Stimulated activated CD4-positive, alpha-beta T cell treated with anti-CD3 and anti-CD28 coated beads, TNF-alpha, amount 100 ng/mL, for 4 hours (primary cell): ENCODE measurements at places on chromosomes 13 and 19.

GRCh38 chr19:19217099-19217498 is 5.3 kb downstream of the NCAN start:
- no peak for DNase-seq

- DNase-seq, result no peak
Observed at GRCh38 chr13:91397595-91397994, 826 bp upstream of the GPC5 start.

GRCh38 chr19:46784262-46785053 is 3.9 kb downstream of the SLC1A5 start:
- peak; percentile 38 for DNase-seq

DNA sequence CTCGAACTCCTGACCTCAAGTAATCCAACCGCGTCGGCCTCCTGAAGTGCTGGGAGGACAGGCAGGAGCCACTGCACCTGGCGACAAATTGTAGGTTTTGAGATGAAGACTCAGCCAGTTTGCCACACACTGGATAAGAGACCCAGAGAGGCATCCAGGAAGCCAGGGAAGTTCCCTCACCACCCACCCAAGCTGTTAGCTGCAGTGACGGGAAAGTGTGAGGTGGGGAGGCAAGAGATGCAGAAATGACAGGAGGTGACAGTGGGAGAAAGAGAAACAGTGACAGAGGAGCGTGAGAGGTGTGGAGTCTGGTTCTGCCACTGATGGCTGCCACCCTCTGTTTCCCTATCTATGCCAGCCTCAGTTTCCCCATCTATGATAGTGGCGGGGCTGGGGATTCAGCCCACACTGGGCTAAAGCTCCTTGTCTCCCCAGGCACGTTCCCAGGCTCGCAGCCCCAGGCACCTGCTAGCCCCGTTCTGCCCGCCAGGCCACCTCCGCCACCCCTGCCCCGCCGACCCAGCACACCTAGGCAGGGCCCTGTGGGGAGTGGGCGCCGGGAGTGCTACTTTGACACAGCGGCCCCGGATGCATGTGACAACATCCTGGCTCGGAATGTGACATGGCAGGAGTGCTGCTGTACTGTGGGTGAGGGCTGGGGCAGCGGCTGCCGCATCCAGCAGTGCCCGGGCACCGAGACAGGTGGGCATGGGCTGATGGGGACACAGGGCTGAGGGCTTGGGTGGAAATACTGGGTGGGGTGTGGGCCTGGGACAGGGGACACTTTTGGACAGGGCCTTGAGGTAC is 21.0 kb downstream of the LTBP4 start:
- no peak for DNase-seq

GRCh38 chr13:67438465-67438864 is 208.3 kb upstream of the PCDH9 start:
- DNase-seq, result no peak

- DNase-seq, result no peak
Observed at GRCh38 chr19:54502518-54503048, at the start of gene LAIR2. LAIR2 (plus strand) TSS chr19:54502831; CDS start chr19:54502919, 88 bp downstream.

- DNase-seq, result no peak
Observed at GRCh38 chr13:77699059-77699680, 1.7 kb downstream of the SLAIN1 start.

GRCh38 chr13:41457589-41458186 is 338 bp downstream of the RGCC start:
- no peak for DNase-seq
